Right lobe of liver (tissue), 6 donors: ENCODE measurements at places on chromosomes 5 and 9. TPM values are rescaled to one million over a fixed set of nuclear protein-coding genes. Genes with fewer than 3 reads are reported as not detected.
A peak's percentile ranks its signal among the peaks of the same experiment; 100 is the strongest.

DNA sequence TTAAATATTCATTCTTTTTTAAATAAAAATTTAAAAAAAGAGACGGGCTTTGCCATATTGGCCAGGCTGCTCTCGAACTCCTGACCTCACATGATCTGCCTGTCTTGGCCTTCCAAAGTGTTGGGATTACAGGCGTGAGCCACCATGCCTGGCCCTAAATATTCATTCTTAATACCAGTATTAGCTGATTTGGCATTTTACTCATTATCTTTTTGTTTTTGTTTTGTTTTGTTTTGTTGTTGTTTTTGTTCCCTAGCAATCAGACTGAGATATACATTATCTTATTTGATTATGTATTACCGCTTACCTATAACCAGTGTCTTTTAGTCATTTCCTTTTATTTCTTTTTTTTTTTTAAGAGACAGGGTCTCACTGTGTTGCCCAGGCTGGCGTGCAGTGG is 37.9 kb downstream of the RNF44 start:
- DNase-seq, result no peak
- H3K4me3 ChIP-seq, result no peak overlapping the region
- H3K27me3 ChIP-seq, result no peaks in the 10 kb centered on the region
- H3K36me3 ChIP-seq, result peaks cover 60% of the 10 kb centered on the region

CCNO gene
- not detected for total RNA-seq

PCDHGA3 gene
- total RNA-seq, result 1.8 TPM

C9orf50 gene
- total RNA-seq, result not detected

STK32A gene
- not detected for total RNA-seq

DNA sequence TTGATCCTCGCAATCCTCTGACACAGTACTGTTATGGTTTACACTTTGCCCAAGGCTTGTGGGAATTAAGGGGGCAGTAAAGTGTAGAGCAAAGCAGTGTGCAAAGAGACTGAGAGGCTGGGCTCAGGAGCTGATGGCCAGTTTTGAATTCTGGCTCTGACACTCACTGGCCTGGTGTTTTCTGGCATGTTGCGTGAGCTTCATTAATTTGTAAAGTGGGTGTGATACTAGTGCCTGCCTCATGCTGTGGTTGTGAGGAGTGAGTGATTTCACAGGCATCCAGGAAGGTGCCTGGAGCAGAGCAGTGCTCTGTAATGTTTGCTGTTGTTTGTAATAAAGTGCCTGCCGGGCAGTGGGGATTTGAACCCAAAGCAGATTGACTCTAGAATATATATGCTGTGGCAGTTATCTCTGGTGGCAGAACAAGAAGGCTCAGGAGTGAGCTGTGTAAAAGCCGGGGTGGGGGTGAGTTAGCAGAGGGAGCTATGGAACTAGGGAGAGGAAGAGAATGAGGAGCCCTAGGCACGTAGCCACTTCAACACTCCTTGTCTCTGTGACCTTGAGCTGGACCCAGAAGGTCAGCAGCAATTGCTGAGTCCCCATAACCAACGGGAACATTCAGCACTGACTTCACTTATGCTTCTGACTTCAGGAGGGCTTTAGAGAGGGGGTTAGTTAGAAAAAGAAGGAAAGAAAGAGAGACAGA is 108.5 kb downstream of the DOCK2 start:
- no peak for DNase-seq
- no peak overlapping the region for H3K4me3 ChIP-seq
- H3K27ac ChIP-seq, result no peak overlapping the region
- H3K36me3 ChIP-seq, result no peaks in the 10 kb centered on the region
- H3K4me1 ChIP-seq, result no peaks in the 10 kb centered on the region
- H3K27me3 ChIP-seq, result no peaks in the 10 kb centered on the region

GRCh38 chr5:1384521-1384920 is 39.6 kb upstream of the CLPTM1L start:
- DNase-seq, result peak; percentile 36
- H3K27ac ChIP-seq, result no peak overlapping the region
- H3K36me3 ChIP-seq, result no peaks in the 10 kb centered on the region

DNA sequence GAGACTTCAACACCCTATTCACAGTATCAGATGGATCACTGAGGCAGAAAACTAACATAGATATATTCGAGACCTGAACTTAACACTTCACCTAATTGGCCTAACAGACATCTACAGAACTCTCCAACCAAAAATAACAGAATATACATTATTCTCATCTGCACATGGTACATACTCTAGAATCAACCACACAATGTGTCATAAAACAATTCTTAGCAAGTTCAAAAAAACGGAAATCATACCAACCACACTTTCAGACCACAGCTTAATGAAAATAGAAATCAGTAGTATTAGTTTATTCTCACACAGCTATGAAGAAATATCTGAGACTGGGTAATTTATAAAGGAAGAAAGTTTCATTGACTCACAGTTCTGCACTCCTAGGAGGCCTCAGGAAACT is 387.9 kb downstream of the DEPDC1B start:
- H3K4me1 ChIP-seq, result no peaks in the 10 kb centered on the region
- H3K36me3 ChIP-seq, result no peaks in the 10 kb centered on the region
- H3K27ac ChIP-seq, result no peak overlapping the region
- no peaks in the 10 kb centered on the region for H3K27me3 ChIP-seq

DNA sequence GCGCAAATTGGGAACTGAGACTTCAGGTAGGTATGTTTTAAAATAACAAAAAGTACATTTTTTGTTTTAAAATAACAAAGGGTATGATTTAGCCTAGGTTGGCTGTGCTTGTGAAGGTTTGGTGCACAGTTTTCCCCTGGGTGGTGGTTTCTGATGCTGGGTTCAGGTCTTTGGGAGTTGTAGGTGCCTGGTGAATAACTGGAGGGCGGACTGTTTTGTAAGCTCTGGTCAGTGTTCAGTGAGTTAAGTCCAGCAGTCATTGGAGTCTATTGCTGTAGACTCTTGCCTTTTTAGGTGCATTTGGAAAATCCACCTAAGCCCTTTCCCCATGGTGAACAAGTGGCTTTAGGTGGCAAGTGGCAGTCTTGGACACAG is 43.9 kb downstream of the RAI14 start:
- H3K4me3 ChIP-seq, result no peak overlapping the region
- H3K27ac ChIP-seq, result no peak overlapping the region
- no peaks in the 10 kb centered on the region for H3K36me3 ChIP-seq
- H3K27me3 ChIP-seq, result no peaks in the 10 kb centered on the region
- no peaks in the 10 kb centered on the region for H3K4me1 ChIP-seq

GRCh38 chr5:145750199-145750598 is 84.9 kb downstream of the PRELID2 start:
- no peaks in the 10 kb centered on the region for H3K36me3 ChIP-seq
- no peaks in the 10 kb centered on the region for H3K27me3 ChIP-seq
- no peak overlapping the region for H3K4me3 ChIP-seq
- no peaks in the 10 kb centered on the region for H3K4me1 ChIP-seq
- no peak overlapping the region for H3K27ac ChIP-seq
- no peak for DNase-seq

GGTA1 gene
- total RNA-seq, result 1.2 TPM

- no peak overlapping the region for H3K27ac ChIP-seq
- H3K4me3 ChIP-seq, result no peak overlapping the region
- no peaks in the 10 kb centered on the region for H3K27me3 ChIP-seq
- no peaks in the 10 kb centered on the region for H3K36me3 ChIP-seq
- H3K4me1 ChIP-seq, result no peaks in the 10 kb centered on the region
These were observed 780.5 kb upstream of the CDH9 start for GRCh38 chr5:27818888-27819287.

SMIM32 gene
- 0.25 TPM for total RNA-seq

GRCh38 chr5:155629597-155629996 is 616.0 kb downstream of the KIF4B start:
- no peak for DNase-seq
- H3K27ac ChIP-seq, result no peak overlapping the region
- H3K4me3 ChIP-seq, result no peak overlapping the region
- no peaks in the 10 kb centered on the region for H3K27me3 ChIP-seq
- no peaks in the 10 kb centered on the region for H3K36me3 ChIP-seq
- no peaks in the 10 kb centered on the region for H3K4me1 ChIP-seq

SPATA31A3 gene
- total RNA-seq, result not detected

GRCh38 chr5:159212657-159213462 is 3.5 kb upstream of the RNF145 start:
- H3K4me1 ChIP-seq, result no peaks in the 10 kb centered on the region
- H3K4me3 ChIP-seq, result no peak overlapping the region
- H3K27ac ChIP-seq, result no peak overlapping the region
- no peaks in the 10 kb centered on the region for H3K36me3 ChIP-seq
- DNase-seq, result no peak

DNA sequence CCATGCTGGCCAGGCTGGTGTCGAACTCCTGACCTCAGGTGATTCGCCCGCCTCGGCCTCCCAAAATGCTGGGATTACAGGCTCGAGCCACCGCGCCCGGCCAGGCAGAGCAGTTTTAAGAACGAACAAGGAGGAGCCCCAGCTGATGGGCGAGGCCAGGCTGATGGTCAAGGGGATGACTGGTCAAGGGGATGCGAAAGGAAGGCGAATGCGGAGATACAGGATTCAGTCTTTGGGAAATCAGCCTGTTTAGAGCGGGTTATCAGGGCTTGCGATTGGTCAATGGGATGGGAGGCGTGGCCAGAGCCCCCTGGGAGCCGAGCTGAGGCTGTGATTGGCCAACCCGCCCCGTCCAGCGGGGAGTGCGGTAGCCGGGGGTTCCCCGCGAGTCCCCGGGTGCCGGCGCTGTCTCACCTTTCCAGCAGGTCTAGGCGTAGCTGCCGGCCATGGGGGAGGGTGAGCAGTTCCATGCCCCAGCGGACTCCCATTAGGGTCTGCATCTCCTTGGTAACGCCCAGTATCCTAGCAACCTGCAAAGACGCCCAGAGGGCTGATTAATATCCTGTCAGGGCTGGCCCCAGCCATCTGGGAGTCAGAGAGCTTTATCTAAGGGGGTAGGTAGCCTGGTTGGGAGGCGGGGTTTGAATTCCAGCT is 7.5 kb upstream of the TOR2A start:
- H3K4me1 ChIP-seq, result no peaks in the 10 kb centered on the region
- no peak overlapping the region for H3K27ac ChIP-seq
- H3K27me3 ChIP-seq, result no peaks in the 10 kb centered on the region
- H3K4me3 ChIP-seq, result no peak overlapping the region

FOXD4L4 gene
- total RNA-seq, result not detected
